ENCODE measurements at places on chromosomes 1 and 21. TPM values are rescaled to one million over a fixed set of nuclear protein-coding genes. Genes with fewer than 3 reads are reported as not detected.

INAVA gene
- total RNA-seq = 49.8 TPM

TYW3 gene
- 19.8 TPM for total RNA-seq

PAPPA2 gene
- 0.50 TPM for total RNA-seq

BARHL2 gene
- total RNA-seq = not detected

F5 gene
- not detected for total RNA-seq

GUCA2B gene
- total RNA-seq = not detected

KRTAP19-1 gene
- total RNA-seq = not detected

CACNA1S gene
- not detected for total RNA-seq

KLHDC7A gene
- total RNA-seq = not detected

PLA2G2C gene
- 0.48 TPM for total RNA-seq

TAL1 gene
- total RNA-seq = not detected

CLDN17 gene
- total RNA-seq = not detected

BTBD19 gene
- 7.3 TPM for total RNA-seq

LRRC38 gene
- not detected for total RNA-seq

EIF4G3 gene
- total RNA-seq = 52.6 TPM

FMN2 gene
- not detected for total RNA-seq

SAMD11 gene
- total RNA-seq = 2.2 TPM

GJA9 gene
- 0.48 TPM for total RNA-seq

SGIP1 gene
- not detected for total RNA-seq

MCL1 gene
- 145 TPM for total RNA-seq

ACTRT2 gene
- total RNA-seq = not detected

FCGR3A gene
- total RNA-seq = not detected

CYYR1 gene
- not detected for total RNA-seq

MUL1 gene
- 21.9 TPM for total RNA-seq

LCE1D gene
- not detected for total RNA-seq

TRIM46 gene
- 6.2 TPM for total RNA-seq

IER5 gene
- 21.2 TPM for total RNA-seq

PCBP3 gene
- not detected for total RNA-seq

SPTA1 gene
- total RNA-seq = not detected

LIN28A gene
- not detected for total RNA-seq

ACTL8 gene
- 0.55 TPM for total RNA-seq

PLA2G2F gene
- total RNA-seq = 0.20 TPM

NBPF4 gene
- total RNA-seq = 0.70 TPM

ARHGEF16 gene
- 25.1 TPM for total RNA-seq

RIPK4 gene
- total RNA-seq = 30.1 TPM

TARBP1 gene
- total RNA-seq = 61.1 TPM

LRRC71 gene
- total RNA-seq = not detected

S100A7 gene
- not detected for total RNA-seq

ZNF691 gene
- 14.6 TPM for total RNA-seq

FAM167B gene
- total RNA-seq = 1.6 TPM

METTL13 gene
- 32.2 TPM for total RNA-seq

ITPKB gene
- 13.4 TPM for total RNA-seq

Measured in PC-9 (cell line).